EH (cell line): ENCODE measurements at places on chromosomes 2 and 18.

DNA sequence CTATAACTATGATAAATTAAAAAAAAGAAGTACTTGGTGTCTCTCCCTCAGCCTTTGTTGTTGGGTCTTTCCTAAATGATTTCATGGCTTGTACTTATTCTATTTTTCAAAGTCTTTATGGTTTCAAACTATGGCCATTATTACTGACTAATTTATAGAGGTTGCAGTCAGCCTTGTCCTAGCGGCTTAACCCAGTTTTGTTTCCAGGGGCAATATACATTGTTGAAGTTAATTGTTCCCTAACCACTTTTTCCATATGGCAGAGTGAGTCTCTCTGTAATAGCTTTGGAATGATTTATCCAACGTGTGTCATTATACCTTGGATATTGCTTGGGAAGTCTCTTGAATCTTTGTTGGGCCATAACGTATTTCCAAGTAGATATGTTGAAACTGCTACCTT is 408.8 kb downstream of the HRH4 start:
- DNase-seq, result no peak

- DNase-seq, result peak; percentile 30
Observed at GRCh38 chr2:61978522-61978921, 73.0 kb downstream of the COMMD1 start.

DNA sequence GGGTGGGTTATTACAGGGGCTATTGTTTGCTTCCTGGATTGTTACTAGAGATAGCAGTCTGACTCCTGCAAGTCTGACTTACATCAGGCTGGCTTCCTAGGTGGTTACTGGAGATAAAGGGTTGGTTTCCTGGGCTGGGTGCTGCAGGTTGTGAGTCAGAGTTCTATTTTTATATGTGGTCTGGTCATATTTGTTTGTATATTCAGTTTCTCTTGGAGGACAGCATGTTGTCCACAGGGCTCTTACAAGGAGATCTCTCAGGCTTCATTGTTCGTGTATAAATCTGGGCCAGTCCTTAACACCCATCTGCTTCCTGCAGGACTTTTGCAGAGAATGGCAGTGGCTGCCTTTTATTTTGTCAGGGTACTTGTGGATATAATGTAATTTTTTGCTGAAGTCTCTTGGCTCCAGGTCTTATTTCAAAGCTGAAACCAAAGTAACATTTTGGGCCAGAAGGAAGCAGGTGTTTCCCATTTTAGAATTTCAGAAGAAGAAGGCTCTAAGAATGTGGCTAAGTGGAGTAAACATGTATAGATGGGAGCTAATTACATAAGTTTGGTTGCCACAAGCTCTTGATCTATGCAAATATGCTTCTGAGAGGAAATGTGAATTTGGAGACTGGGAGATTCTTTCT is 65.9 kb upstream of the SLC16A14 start:
- peak; percentile 79 for DNase-seq

- peak; percentile 50 for DNase-seq
Observed at GRCh38 chr2:220835583-220835982, 736.5 kb downstream of the EPHA4 start.

DNA sequence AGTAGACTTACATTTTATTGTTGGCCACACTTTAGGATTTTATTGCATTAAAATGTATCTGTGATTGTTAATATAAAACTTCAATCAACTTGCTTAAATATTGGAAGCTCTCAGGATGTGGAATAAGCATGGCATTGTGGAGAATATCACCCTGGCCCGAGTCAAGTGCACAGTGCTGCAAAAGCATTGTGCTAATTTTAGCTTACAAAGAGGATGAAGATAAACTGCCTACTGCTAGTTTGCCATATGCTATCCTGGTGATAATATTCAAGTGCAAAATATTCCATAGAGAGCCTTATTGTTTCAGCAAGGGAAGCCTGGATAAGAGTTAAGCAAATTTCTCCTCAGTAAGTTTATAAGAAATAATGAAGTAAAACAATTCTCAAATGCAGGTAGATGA is 54.5 kb downstream of the MEIS1 start:
- no peak for DNase-seq

DNA sequence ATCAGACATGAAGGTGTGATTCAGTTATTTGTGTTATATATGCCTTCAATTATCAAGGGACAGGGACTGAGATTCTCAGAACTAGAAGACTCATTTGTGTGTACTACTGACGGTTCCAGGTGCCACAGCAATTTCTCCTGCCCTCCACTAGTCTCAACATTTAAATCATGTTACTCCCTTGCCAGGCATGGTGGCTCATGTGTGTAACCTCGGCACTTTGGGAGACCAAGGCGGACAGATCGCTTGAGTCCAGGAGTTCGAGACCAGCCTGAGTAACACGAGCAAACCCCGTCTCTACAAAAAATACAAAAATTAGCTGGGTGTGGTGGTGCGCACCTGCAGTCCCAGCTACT is 1.1 kb downstream of the CNDP2 start:
- DNase-seq, result no peak
